ENCODE measurements at places on chromosomes 1 and 21.

DNA sequence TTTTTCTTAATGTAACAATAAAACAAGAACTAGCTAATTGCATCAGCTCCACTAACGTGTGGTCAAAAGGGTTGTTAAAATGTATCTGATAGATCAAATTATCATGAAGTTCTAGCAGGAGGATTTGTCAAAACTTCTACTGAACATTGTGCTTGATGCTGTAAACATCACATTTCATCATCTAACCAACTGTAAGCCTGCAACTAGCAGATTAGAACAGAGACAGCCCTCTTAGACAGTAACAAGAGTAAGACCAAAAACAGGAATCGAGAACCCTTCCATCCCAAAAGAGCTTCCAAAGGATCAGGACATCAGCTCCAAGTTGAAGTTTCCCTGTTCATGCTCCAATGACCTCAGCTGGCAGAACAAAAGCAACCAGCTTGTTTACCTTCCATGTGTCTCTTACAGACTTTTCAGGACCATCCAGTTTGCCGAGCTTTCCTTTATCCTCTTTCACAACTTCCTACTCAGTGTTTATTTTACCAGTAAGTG lies 44.6 kb downstream of the NIBAN1 start:
- DNase-seq = no peak

GRCh38 chr1:171426645-171427044 lies 58.7 kb upstream of the PRRC2C start:
- no peak for DNase-seq

GRCh38 chr1:211327346-211327921 lies 801 bp downstream of the TRAF5 start:
- DNase-seq = peak; percentile 69

DNA sequence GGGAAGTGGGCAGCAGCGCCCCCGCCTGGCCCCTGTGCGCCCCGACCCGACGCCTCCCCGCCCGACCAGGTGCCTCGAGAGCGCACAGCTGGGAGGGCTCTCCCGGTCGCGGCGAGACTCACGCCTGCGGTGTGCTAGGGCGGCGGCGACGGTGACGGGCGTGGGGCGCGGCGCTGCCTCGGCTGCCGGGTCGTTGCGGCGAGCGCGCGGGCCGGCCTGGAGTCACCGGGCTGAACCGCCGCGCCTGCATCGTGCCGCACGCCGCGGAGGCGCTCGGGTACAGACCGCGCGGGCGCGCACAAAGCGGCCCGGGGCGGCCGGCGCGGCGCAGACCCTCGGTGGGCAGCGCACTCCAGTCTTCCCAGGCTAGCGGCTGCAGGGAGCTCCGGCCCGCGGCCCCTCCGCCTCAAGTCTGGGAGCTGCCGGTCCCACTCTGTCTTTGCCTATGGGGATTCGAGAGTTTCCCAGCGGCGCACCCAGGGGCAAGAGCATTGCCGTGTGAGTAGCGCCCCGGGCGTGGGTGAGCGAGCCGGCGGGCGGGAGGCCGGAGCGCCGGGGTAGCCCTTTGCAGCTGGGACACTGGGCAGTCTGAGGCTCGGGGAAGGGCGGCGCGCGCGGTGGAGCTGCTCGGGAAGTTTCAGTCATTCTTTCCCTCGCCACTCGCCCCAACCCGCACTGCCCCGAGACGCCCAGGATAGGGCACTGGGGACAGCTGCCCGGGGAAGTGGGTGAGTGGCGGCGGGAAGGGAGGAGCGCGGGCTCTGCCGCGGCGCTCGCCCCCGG lies at the start of gene SLC35F3:
TSS of gene SLC35F3 (plus strand) at position 44 of the 783 bp plus-strand sequence.
- peak; percentile 34 for DNase-seq

DNA sequence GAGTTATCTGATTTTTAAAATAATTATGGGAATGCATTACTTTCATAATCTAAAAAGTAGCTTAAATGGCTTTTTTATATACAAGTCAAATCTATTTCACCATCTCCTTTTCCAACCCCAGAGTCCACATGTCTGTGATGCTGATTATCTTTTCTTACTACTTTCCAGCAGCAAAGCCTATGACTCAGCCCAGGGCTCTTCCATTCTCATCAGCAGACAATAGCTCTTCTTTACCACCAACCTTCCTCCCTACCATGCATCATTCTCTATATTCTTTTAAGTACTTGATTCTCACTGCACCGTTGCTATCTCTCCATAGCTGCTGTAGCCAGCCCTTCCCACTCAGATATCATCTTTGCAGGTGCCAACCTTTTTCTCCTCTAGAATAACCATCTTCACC lies 61.3 kb downstream of the OVGP1 start:
- no peak for DNase-seq

DNA sequence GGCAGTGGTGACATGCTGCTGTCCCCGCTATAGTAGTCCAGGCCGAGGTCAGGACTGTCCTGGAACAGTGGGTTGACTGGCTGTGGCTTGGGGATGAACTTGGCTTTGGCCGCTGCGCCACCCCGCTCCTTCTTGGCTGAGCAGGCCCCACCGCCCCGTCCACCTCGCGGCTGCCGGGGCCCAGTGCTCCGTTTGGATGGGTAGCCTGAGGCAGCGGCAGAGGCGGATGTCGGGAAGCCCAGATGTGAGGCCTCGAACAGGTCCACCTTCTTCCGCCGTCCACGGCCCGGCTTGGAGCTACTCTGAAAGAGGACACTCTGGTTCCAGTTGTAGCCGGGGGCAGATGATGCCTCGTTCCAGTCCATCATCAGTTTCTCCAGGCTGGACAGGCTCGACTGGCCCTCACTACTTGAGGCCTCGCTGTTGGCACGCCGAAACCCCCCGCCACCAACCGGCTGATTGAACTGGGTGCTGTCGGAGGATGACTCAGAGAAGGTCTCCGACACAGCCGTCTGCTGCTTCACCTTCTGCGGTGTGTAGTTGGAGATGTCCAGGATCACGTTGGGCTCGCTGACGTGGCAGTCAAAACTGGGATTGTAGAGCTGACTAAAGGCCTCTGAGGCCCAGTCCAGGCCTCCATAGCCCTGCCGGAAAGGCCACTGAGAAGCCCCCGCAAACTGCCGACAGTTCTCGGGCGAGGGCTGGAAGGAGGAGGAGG lies 55.6 kb downstream of the AHDC1 start:
- no peak for DNase-seq

DNA sequence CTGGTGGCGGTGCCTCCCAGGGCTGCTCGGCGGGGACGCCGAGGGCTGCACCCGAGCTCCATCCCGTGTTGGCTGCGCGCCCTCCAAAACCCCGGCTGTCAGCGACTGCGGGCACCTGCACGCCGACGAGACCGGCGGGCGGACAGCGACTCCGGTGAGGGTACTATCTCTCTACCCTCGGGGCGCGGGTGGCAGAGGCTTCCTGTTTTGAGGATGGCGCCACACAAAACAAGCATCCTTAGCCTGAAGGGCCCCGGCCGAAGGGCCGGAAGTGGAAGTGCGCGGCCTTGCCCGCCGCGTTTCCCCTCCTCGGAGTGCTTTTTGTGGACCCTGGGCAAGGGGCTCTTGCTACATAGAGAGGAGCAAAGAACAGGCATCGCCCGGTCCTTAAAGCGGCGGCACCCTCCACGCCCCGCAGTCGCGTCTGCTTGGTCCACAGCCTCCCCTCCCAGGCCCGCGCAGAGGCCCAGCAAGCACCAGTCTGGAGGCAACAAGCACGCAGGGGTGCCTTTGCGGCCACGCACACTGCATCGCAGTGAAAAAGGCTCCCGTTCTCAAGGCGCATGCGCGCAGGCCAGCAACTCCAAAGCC lies 561 bp upstream of the COQ8A start:
- no peak for DNase-seq

GRCh38 chr1:87826681-87827251 lies 498.1 kb downstream of the LMO4 start:
- peak; percentile 39 for DNase-seq

Data from GM06990 (cell line).